ENCODE measurements at places on chromosomes 11 and 22.

DNA sequence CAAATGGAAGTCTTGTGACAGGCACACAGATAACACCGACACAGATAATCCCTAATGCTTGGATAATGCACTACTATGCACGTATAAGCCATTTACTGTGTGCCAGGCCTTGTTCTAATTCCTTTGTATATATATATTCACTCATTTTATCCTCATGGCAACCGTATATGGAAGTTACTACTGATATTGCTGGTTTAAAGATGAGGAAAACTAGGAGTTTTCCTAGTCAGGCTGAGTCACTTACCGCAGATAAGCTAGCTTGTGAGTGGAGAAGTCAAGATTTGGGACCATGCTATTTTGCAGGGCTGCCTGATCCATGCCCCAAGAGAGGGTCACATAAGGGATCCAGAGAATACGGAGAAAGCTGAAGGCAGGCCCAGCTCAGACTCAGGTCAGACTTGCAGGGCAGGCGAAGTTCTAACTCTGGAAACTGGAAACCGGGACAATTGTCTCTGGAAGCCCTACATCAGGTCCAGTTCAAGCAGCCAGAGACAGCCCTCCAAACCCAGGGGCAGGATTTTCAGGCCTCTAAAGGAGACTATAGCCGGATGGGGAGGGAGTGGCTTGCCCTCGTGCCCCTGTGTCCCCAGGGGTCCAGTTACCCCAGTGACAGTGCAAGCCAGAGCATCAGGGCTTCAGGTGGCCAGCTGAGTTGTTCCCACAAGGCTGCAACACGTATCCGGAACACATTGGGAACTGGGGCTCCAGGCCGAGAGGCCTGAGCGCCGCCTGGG lies 534.8 kb downstream of the INSC start:
- DNase-seq = no peak

- no peak for DNase-seq
These were observed 5.8 kb downstream of the SHANK2 start for GRCh38 chr11:71246559-71246958.

- no peak for DNase-seq
These were observed 33.4 kb upstream of the APOL5 start for GRCh38 chr22:35684270-35684700.

DNA sequence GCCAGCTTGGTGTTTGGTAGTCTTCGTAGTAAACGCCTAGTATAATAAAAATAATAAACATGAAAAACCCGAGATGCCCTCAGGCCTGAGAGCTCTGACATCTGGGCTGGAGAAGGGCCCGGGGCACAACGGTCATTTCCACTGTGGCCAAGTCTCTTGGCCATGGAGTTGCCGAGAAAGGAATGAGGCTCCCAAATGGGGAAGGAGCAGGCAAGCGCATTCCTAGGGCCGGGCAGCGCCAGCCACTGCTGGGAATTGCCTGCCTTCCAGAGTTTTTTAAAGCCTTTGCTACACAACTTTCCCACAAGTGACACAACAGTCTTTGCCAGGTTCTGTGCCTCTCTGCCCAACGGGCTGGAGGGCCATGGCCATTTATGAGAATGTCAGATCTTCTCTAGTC lies 103.4 kb downstream of the NAV2 start:
- no peak for DNase-seq

DNA sequence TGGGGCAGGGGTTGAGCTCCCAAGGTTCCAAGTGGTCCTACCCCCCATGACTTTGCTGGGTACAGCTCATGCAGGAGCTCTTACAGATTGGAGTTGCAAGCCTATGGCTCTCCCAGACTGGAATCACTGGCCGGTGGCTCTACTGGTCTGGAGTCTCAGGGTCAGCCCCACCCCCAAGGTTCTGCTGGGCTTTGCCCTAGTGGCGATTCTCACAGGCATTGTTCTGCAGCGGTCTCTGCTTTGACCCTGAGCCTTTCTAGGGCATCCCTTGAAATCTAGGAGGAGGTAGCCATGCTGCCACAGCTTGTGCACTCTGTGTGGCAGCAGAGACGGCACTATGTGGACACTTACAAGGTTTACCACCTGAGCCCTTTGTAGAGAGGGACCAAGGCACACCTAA lies 49.3 kb upstream of the HMGXB4 start:
- no peak for DNase-seq

DNA sequence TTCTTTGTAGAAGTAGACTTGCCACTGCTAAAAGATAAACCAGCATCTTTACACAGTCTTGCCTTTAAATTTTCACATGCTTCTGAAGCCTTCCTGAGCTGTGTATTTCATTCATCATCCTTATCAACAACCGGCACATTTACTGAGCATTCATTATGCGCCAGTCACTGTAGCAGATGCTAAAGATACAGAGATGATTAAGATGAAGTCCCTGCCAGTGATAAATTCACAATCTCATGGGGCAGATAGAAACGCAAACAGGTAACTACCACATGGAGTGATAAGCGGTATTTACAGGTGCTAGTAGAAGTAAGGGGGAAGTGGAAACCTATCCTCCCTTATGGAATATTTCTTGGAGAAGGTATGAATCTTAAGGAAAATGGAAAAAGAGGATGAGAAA lies 67.2 kb downstream of the PRCP start:
- DNase-seq = no peak
